ENCODE measurements at places on chromosomes 6 and 20. TPM values are rescaled to one million over a fixed set of nuclear protein-coding genes. Genes with fewer than 3 reads are reported as not detected.

GRCh38 chr20:7523288-7523687 is 417.0 kb downstream of the HAO1 start:
- no peaks in the 10 kb centered on the region for H3K36me3 ChIP-seq
- H3K27ac ChIP-seq: no peak overlapping the region
- no peaks in the 10 kb centered on the region for H3K27me3 ChIP-seq
- DNase-seq: no peak
- H3K4me1 ChIP-seq: no peaks in the 10 kb centered on the region

DNA sequence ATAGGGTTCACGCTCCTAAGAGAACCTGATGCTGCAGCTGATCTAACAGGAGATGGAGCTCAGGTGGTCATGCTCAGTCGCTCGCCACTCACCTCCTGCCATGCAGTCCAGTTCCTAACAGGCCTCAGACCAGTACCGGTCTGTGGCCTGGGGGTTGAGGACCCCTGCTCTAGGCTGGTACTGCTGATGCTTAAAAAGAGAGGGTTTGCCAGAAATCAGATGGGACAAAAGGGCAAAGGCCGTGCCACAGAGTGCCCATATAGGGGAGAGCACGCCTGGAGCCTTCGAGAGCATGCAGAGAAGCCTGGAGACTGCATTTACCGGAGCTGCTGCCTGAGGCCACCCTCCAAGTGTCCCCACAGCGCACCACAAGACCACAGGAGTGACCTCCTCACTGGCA is 75.5 kb downstream of the PTPN1 start:
- H3K4me3 ChIP-seq: no peak overlapping the region
- H3K36me3 ChIP-seq: peaks cover 75% of the 10 kb centered on the region
- H3K27me3 ChIP-seq: no peaks in the 10 kb centered on the region
- DNase-seq: no peak
- H3K4me1 ChIP-seq: peaks cover 6% of the 10 kb centered on the region

- DNase-seq: no peak
- H3K27me3 ChIP-seq: no peaks in the 10 kb centered on the region
- H3K4me3 ChIP-seq: no peak overlapping the region
Observed at GRCh38 chr20:55264703-55265239, 740.5 kb downstream of the CBLN4 start.

DNA sequence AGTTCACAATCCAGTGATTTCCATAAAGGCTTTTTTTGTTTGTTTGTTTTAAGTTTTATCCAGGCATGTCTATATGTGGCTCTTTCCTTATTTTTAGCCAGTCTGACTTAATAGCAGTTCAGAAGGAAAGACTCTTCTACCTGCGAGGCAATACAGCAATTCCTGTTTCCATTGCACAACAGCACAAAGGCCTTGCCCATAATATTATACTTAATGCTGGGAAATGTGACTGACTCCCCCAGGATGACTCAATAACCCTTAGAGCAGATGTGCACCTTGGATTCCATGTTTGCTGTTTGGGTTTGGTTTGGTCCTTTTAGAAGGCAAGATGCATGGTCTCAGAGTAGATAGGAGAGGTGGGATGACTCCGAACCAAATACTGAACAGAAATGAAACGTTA is 184.1 kb downstream of the MTFR2 start:
- H3K4me1 ChIP-seq: peaks cover 20% of the 10 kb centered on the region
- no peaks in the 10 kb centered on the region for H3K27me3 ChIP-seq
- peak; percentile 43 for DNase-seq
- H3K27ac ChIP-seq: no peak overlapping the region

GRCh38 chr20:62875419-62876361 is 14.1 kb upstream of the TCFL5 start:
- H3K36me3 ChIP-seq: peaks cover 5% of the 10 kb centered on the region
- 0 out of 2 replicates have a peak, but pooled peaks cover under 1% of the 10 kb centered on the region for H3K27me3 ChIP-seq
- H3K4me3 ChIP-seq: peak overlapping the region; percentile 42

- no peak overlapping the region for H3K27ac ChIP-seq
- no peaks in the 10 kb centered on the region for H3K27me3 ChIP-seq
- no peak overlapping the region for H3K4me3 ChIP-seq
- peaks cover 8% of the 10 kb centered on the region for H3K4me1 ChIP-seq
- H3K36me3 ChIP-seq: 0 out of 2 replicates have a peak, but pooled peaks cover 1% of the 10 kb centered on the region
Observed at GRCh38 chr20:10563935-10564492, 109.8 kb downstream of the JAG1 start.

DNA sequence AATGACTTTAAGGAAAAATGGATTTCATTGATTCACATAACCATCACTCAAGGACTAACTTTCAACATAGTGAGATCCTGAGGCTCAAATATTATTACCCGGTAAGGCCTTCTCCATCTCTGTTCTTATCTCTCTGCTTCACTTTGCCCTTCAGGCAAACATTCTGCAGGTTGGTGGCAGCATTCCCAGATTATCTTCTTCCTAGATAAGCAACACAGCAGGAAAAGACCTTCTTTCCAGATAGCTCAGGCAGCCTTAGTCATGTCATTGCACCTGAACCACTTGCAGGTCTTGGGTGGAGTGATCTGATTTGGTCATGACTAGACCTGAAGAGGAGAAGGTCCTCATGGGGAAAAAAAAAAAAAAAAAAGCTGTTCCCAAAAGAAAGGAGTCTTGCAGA is 5.3 kb upstream of the HIVEP2 start:
- DNase-seq: no peak
- no peaks in the 10 kb centered on the region for H3K36me3 ChIP-seq
- no peaks in the 10 kb centered on the region for H3K4me1 ChIP-seq
- H3K27ac ChIP-seq: no peak overlapping the region

GRCh38 chr6:90421666-90422065 is 125.0 kb upstream of the BACH2 start:
- no peak overlapping the region for H3K27ac ChIP-seq
- H3K27me3 ChIP-seq: peaks cover 11% of the 10 kb centered on the region

- no peak overlapping the region for H3K27ac ChIP-seq
- no peak for DNase-seq
- no peaks in the 10 kb centered on the region for H3K27me3 ChIP-seq
- no peaks in the 10 kb centered on the region for H3K36me3 ChIP-seq
- H3K4me3 ChIP-seq: no peak overlapping the region
- peaks cover 2% of the 10 kb centered on the region for H3K4me1 ChIP-seq
Observed at GRCh38 chr6:154361476-154361875, 4.9 kb upstream of the IPCEF1 start.

DNA sequence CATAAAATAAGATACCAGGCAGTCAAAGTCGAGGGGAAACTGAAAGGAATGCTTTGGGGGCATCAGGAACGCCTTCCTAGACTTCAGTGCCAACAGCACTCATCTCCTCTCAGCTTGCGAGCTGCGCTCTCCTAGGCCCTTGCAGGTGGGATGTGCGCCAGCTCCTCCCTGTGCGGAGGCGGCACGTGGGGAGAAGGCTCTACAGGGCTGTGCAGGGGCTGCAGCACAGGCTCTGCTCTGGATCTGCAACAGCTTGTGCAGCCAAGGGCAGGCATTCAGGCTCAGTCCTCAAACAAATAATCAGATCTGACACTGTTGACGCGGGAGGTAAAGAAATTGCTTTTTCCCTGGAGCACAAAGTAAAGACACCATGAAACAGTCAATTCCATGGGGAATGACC is 144.8 kb downstream of the TTLL2 start:
- H3K4me3 ChIP-seq: no peak overlapping the region
- H3K27me3 ChIP-seq: no peaks in the 10 kb centered on the region
- no peak for DNase-seq
- no peaks in the 10 kb centered on the region for H3K36me3 ChIP-seq
- no peaks in the 10 kb centered on the region for H3K4me1 ChIP-seq

- H3K4me3 ChIP-seq: no peak overlapping the region
- H3K36me3 ChIP-seq: no peaks in the 10 kb centered on the region
- no peaks in the 10 kb centered on the region for H3K4me1 ChIP-seq
- no peak for DNase-seq
- no peak overlapping the region for H3K27ac ChIP-seq
Observed at GRCh38 chr6:35629876-35630378, 58.8 kb downstream of the FKBP5 start.

- no peaks in the 10 kb centered on the region for H3K36me3 ChIP-seq
- no peaks in the 10 kb centered on the region for H3K4me1 ChIP-seq
- H3K4me3 ChIP-seq: no peak overlapping the region
- H3K27ac ChIP-seq: no peak overlapping the region
Observed at GRCh38 chr6:32814145-32814544, 2.7 kb downstream of the HLA-DOB start.

DNA sequence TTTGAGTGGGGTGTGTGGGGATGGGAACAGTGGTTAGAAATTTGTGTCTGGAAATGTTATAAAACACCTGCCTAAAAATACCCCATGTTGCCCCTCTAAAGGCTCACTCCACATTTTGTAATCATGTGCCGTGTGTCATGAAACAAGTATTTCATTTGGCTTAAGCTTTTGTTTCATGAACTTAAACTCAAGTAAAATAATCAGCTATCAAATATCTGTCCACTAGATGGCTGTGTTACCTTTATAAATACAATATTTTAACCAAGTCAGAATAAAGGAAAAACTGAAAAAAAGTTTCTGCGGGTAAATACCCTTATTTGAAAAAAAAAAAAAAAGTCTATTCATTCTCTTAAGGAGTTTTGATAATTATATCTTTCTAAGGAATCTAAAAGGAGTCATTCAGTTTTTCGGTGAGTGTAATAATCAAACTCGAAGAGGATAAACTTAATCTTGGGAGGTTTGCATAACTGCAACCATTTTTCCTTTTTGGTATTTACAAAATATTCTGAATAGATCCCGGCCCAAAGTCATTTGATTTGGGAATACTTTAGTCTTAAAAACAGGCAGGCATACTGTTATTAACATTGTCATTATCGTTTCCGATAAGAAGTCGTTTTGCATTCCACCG is 29.9 kb upstream of the MTRF1L start:
- H3K36me3 ChIP-seq: peaks cover 1% of the 10 kb centered on the region
- peak; percentile 81 for DNase-seq
- H3K27ac ChIP-seq: no peak overlapping the region

GRCh38 chr6:71651636-71652035 is 234.7 kb upstream of the RIMS1 start:
- no peak overlapping the region for H3K27ac ChIP-seq
- no peak overlapping the region for H3K4me3 ChIP-seq
- no peaks in the 10 kb centered on the region for H3K36me3 ChIP-seq
- DNase-seq: no peak

GRCh38 chr6:169417101-169417500 is 163.5 kb upstream of the THBS2 start:
- no peaks in the 10 kb centered on the region for H3K4me1 ChIP-seq
- no peaks in the 10 kb centered on the region for H3K36me3 ChIP-seq
- H3K27me3 ChIP-seq: no peaks in the 10 kb centered on the region
- no peak for DNase-seq

DNA sequence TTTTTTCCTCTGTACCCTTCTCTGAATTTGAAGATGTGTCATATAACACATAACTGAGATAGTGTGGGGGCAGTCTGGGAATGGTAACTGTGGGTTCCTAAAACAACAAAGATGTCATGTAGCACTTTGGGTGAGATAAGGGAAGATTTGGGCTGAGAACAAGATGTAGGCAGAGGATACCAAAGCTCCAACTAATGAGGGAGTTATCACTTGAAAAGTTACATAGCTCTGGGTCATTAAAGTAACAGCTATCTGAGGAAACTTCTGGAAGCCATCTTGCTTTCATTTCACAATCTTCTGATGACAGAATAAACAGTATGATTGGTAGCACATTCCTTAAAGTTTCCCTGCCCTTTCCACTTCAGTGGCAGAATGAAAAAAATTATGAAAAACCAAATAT is 255.4 kb downstream of the TBX18 start:
- no peaks in the 10 kb centered on the region for H3K36me3 ChIP-seq
- no peaks in the 10 kb centered on the region for H3K4me1 ChIP-seq
- no peak overlapping the region for H3K4me3 ChIP-seq
- no peak for DNase-seq

GRCh38 chr6:130993292-130993765 is 69.7 kb downstream of the EPB41L2 start:
- H3K4me3 ChIP-seq: no peak overlapping the region
- H3K36me3 ChIP-seq: 0 out of 2 replicates have a peak, but pooled peaks cover 2% of the 10 kb centered on the region
- peaks cover 8% of the 10 kb centered on the region for H3K4me1 ChIP-seq
- no peak for DNase-seq
- H3K27ac ChIP-seq: no peak overlapping the region
- no peaks in the 10 kb centered on the region for H3K27me3 ChIP-seq

GRCh38 chr6:21588481-21589351 is 4.8 kb upstream of the SOX4 start:
- H3K27ac ChIP-seq: peak overlapping the region; percentile 94
- peak overlapping the region; percentile 58 for H3K4me3 ChIP-seq
- H3K36me3 ChIP-seq: no peaks in the 10 kb centered on the region
- peak; percentile 90 for DNase-seq

GRCh38 chr6:84172574-84172973 is 54.9 kb downstream of the CEP162 start:
- H3K27ac ChIP-seq: no peak overlapping the region
- 0 out of 2 replicates have a peak, but pooled peaks cover 2% of the 10 kb centered on the region for H3K36me3 ChIP-seq
- no peaks in the 10 kb centered on the region for H3K4me1 ChIP-seq
- H3K4me3 ChIP-seq: no peak overlapping the region
- DNase-seq: no peak

GRCh38 chr6:170180671-170181337 is 110.1 kb downstream of the DLL1 start:
- no peaks in the 10 kb centered on the region for H3K27me3 ChIP-seq
- H3K36me3 ChIP-seq: no peaks in the 10 kb centered on the region
- no peak for DNase-seq
- H3K4me1 ChIP-seq: peaks cover 2% of the 10 kb centered on the region

DNA sequence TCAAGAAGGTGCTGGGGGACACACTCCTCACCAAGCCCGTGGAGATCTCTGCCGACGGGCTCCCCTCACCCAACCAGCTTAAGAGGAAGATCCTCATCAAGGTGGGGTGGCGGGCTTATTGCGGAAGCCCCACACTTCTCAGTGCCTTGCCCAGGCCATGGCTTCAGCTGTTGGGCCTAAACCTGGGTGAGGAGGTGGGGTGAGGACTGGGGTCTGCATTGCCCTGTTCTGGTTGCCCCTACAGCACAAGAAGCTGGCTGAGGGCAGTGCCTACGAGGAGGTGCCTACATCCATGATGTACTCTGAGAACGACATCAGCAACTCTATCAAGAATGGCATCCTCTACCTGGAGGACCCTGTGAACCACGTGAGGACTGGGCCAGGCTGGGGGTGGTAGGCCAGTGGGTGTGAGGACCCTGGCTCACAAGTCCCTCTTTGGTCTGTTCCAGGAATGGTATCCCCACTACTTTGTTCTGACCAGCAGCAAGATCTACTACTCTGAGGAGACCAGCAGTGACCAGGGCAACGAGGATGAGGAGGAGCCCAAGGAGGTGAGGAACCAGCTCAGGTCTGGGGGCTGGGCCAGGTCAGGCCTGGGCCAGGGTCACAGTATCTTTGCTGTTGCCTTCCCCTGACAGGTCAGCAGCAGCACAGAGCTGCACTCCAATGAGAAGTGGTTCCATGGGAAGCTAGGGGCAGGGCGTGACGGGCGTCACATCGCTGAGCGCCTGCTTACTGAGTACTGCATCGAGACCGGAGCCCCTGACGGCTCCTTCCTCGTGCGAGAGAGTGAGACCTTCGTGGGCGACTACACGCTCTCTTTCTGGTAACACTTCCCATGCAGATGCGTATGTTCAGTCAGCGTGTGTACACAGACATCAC is 27.9 kb downstream of the PLCG1 start:
- H3K4me1 ChIP-seq: no peaks in the 10 kb centered on the region
- H3K27me3 ChIP-seq: no peaks in the 10 kb centered on the region
- no peak overlapping the region for H3K27ac ChIP-seq
- no peak overlapping the region for H3K4me3 ChIP-seq
- DNase-seq: no peak

Gene FOXQ1
- total RNA-seq: not detected

Gene TMEM151B
- not detected for total RNA-seq

Gene NDUFAF5
- total RNA-seq: 22.8 TPM

Gene ME1
- 32.2 TPM for total RNA-seq

Gene OR2J3
- total RNA-seq: not detected

Gene CPNE5
- total RNA-seq: not detected

Gene CD93
- under 0.01 TPM for total RNA-seq

Gene MPIG6B
- total RNA-seq: not detected

Gene XKR7
- total RNA-seq: not detected

Gene ZSCAN31
- 4.2 TPM for total RNA-seq

Gene GABRR1
- not detected for total RNA-seq
